Fibroblast of lung (primary cell): ENCODE measurements at places on chromosomes 16 and 17. TPM values are rescaled to one million over a fixed set of nuclear protein-coding genes. Genes with fewer than 3 reads are reported as not detected.

SLC16A6 gene
- 1.5 and 8.3 TPM in 2 replicates for total RNA-seq

ZNF18 gene
- 12.8 and 16.8 TPM in 2 replicates for total RNA-seq

MAP2K6 gene
- 18.2 and 39.5 TPM in 2 replicates for total RNA-seq

MT1A gene
- total RNA-seq = 2.3 and 5.3 TPM in 2 replicates

C1QTNF8 gene
- total RNA-seq = not detected in 2 replicates

- DNase-seq = no peak
These were observed 29.8 kb upstream of the ABCC11 start for GRCh38 chr16:48277158-48277557.

DNA sequence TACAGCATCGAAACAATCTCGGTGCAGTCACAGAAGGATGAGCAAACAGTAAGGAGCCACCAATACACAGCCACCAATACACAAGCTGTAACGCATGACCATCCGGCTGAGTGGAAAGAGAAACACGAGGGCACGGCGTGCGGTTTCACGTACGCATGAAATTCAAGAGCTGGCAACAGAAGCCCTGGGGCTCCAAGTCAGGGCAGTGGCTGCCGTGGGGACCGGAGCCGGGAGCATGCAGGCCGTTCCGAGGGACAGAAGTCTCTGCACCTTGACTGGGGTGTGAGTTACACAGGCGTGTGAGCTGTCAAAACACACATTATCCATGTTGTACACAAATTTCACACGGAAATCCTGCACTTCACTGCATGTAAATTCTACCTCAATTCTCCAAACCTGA, 50.6 kb upstream of the METRNL start:
- no peak for DNase-seq

- DNase-seq = no peak
These were observed 10.8 kb upstream of the LGALS3BP start for GRCh38 chr17:78990349-78991016.

DNA sequence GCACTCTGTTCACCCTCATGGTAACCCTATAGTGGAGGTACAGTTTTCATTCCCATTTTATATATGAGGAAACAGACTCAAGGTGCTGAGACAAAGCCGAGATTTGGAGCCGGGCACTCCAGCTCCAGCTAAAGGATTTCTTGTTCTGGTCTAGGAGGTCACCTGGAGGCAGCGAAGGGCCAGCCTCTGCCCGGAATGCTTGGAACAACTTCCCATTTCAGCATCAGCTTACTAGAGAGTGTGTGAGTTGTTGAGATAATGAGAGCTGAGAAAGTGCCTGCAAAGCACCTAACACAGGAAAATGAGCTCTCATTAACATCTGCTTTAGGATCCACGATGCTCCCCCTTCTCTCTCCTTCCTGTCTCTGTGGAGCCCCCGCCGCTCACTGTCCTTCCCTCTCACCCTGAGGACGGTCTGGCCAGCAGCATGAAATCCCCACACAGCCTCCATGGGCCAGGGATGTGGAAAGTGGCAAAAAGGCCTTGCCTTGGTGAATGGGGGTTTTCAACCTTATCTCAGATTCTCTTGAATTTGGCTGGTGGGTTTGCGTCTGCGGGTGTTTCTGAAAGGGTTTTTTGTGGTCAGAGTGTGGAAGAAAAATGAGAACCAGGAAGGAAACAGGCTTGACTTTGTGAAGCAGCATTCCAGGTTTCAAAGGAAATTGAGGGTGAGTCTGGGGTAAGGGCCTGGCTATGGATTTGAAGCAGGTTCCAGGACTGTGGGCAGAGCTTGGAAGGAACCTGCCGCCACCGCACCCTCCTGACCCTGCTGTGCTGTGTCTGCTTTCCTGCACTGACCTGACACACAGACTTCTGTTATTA, 178.7 kb downstream of the FOXL1 start:
- no peak for DNase-seq

DNA sequence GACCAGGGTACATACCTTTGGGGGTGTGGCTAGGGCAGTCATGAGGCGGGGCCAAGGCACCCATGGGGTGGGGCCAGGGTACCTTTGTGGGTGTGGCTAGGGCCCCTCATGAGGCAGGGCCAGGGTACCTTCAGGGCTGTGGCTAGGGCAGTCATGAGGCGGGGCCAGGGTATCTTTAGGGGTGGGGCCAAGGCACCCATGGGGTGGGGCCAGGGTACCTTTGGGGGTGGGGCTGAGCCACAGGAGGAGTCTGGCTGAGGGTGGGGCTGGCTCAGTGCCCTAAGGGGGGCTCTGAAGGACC, 3.5 kb downstream of the GNG13 start:
- DNase-seq = no peak

DNA sequence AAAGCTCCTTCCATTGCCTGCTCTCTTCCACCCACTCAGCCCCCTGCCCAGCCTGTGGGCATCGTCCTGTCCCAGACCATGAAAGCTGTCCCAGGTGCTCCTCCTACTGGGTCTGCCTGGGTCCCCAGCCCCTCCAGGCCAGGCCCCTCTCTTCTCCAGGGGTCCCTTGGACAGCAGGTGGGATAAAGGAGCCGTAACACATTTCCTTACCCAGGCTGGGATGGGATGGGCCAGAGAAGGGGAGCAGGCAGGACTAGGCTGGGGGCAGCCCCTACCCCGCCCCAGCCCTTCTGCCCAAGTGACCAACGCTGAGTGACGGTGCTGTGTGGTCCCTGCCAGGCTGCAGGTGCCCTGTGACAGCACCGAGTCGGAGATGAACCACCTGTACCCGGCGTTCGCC, 80.1 kb downstream of the MGAT5B start:
- no peak for DNase-seq

DNA sequence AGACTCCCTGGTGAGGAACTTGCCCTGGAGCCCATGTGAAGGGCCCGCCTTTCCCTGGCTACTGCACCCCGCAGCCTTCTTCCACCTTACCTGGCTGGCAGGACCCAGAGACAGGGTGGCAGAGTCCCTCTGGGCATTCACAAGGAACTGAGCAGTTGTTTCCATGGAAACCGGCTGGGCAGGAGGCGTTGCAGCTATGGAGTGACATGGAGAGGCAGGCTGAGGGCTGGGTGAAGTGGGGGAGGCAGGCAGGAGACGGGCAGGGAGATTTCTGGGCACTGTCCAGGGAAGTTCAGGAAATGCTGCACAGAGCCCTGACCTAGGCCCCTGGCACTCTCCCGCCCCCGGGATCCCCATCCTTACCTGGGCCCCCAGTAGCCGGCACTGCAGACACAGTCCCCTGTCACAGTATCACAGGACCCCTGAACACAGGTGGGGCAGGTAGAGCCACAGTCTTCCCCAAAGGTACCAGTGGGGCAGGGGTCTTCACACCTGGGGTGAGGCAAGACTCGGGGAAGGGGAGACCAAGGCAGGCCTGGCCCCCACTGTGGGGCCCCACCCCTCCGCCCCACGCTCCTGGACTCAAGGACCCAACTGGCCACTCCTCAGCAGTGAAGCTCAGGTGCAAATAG, 5.9 kb downstream of the SCARF1 start:
- DNase-seq = no peak

DNA sequence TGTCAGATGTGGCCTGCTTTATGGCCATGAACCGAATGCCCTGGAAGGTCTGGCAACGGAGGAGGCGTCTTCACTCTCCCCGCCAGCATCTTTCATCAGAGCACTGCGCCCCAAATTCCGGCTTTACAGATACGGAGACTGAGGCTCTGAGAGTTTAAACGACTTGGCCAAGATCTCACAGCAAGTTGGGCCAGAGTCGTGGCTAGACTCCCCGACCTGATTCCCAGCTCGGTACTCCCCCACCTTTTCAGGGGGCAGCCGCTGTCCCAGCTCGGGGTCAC, 1.7 kb downstream of the NGFR start:
- no peak for DNase-seq

- no peak for DNase-seq
These were observed 33.7 kb downstream of the ADCY9 start for GRCh38 chr16:4082474-4083044.

- no peak for DNase-seq
These were observed 17.6 kb upstream of the FAM83G start for GRCh38 chr17:19022128-19022527.

DNA sequence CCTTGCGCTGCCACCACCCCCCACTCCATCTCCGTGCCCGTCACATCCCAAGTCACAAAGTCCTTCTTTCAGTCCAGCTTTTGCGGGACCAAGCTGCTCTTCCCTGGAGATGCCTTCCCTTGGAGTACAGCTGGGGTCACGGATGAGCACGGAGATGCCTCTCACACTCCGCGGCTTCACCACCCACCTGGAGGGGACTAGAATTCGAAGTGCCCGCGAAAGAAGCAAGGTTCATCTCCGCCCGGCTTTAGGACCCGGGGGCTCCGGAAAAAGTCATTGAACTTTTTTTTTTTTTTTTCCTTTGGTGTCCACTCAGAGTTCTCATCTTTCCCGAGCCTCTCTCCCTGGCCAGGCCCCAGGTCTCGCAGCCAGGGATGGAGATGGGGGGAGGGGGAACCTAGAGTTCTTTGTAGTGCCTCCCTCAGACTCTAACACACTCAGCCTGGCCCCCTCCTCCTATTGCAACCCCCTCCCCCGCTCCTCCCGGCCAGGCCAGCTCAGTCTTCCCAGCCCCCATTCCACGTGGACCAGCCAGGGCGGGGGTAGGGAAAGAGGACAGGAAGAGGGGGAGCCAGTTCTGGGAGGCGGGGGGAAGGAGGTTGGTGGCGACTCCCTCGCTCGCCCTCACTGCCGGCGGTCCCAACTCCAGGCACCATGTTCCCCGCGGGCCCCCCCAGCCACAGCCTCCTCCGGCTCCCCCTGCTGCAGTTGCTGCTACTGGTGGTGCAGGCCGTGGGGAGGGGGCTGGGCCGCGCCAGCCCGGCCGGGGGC, at the start of gene FKBP10:
FKBP10 (plus strand) TSS at position 624 of the 771 bp plus-strand sequence; CDS start at position 655, 31 bp downstream.
- DNase-seq = peak; percentile 91
